ENCODE measurements at places on chromosomes 5 and 9. TPM values are rescaled to one million over a fixed set of nuclear protein-coding genes. Genes with fewer than 3 reads are reported as not detected.

DNA sequence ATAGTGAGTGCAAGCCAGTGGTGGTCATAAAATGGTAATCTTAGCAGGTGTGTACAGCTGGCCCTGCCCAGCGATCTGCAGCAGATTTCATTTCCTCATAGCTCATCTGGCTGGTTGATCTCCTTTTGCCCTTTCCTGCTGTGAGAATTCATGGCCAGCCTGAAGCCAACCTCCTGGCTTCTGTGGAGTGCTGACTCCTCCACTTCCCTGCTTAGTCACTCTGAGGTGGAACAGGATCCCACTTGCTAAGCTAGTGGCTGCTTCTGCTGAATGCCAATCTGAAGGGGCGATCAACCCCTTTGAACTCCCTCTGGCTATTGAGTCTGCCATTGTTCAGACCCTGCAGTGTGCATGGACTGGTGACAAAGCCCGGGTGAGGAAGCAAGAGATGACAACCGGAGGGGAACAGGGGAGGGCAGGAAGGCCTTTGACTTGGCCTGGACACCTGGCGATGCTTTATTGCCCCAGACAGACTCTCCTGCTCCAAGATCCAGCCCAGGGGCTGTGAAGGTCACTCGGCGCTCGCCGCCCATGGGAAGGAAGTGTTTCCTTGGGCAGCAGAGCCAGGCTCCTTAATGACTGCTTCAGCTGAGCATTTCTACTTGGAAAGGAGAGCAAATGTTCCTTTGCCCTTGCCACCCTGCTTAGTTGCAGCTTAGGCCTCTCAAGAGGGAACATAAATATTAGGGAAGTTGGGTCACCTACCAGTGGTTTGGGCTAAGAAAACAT is 341.1 kb downstream of the ZSWIM6 start:
- peak; percentile 25 for DNase-seq

- DNase-seq, result peak; percentile 10
These were observed 204.4 kb downstream of the SH3GL2 start for GRCh38 chr9:17783227-17783626.

DNA sequence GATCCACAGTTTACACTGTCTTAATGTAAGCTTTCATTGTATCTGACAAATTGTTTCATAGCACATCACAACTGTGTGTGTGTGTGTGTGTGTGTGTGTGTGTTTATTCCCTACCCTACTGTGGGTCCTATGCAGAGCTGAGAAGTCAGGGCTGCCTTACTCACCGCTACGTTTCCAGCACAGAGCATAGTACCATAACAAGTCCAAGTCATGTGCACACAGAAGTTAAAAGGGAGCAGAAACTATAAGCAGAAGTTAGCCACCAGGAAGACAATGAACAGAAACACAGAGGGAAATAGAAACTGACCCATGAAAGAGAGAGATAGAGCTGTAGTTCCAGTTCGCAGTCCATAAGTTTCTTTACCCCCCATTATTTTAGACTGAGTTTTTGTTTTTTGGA is 38.2 kb upstream of the DMXL1 start:
- no peak for DNase-seq

GRCh38 chr9:84996029-84996428 is 326.5 kb downstream of the NTRK2 start:
- DNase-seq, result no peak

C5orf52 gene
- total RNA-seq, result not detected

DBH gene
- total RNA-seq, result not detected
